ENCODE measurements at places on chromosomes 3 and 15.

DNA sequence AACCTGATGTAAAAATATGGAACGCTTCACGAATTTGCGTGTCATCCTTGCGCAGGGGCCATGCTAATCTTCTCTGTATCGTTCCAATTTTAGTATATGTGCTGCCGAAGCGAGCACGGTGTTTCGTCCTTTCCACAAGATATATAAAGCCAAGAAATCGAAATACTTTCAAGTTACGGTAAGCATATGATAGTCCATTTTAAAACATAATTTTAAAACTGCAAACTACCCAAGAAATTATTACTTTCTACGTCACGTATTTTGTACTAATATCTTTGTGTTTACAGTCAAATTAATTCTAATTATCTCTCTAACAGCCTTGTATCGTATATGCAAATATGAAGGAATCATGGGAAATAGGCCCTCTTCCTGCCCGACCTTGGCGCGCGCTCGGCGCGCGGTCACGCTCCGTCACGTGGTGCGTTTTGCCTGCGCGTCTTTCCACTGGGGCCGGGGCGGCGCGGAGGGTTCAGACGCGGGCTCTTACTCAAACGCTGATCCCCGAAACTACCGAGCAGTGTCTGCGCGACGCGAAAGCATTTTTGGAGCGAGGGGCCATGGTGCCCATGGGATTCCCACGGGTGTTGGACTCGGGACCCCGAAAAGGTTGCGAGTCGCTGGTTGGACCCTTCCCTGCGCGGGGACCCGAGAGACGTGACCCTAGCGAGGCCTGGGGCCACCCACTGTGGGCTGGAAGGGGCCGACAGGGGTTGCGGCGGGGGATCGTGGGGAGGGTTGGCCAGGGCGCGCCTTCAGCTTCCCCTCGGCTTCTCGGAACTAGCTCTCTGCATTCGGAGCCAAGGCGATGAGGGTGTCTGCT is at the start of gene RNU6-1:
Gene RNU6-1 (minus strand): TSS at position 117 of the 820 bp plus-strand sequence.
- peak; percentile 97 for DNase-seq

DNA sequence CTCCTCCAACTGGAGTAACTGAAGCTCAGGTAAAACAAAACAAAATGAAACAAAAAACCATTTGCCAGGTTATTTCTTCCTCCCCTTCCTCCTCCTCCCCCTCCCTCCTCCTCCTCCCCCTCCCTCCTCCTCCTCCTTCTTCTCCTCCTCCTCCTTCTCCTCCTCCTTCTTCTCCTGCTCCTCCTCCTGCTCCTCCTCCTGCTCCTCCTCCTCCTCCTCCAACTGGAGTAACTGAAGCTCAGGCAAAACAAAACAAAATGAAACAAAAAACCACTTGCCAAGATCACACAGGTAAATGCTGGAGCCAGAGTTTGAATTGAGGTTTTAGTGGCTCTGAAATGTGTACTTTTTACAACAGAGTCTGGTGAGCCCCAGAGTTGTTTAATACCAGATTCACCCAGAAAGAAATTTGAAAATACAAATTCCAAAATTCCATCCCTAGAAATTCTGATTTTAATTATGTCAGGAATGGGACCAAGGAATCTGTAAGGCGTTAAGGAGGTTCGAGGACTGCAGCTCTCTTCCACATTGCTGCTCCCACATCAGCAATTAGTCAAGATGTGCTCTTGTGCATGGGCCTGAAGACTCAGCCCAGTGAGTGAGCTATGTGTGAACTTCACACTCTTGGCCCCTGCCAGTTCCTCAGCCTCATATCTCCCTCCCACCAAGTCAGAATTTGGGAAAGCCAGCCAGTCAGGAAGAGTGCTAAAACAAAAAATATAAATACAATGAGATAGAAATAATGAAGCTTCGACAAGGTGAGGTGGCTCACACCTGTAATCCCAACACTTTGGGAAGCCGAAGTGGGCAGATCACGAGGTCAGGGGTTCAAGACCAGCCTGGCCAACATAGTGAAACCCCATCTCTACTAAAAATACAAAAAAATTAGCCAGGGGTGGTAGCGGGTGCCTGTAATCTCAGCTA is 31.6 kb upstream of the ZNF770 start:
- DNase-seq = no peak

DNA sequence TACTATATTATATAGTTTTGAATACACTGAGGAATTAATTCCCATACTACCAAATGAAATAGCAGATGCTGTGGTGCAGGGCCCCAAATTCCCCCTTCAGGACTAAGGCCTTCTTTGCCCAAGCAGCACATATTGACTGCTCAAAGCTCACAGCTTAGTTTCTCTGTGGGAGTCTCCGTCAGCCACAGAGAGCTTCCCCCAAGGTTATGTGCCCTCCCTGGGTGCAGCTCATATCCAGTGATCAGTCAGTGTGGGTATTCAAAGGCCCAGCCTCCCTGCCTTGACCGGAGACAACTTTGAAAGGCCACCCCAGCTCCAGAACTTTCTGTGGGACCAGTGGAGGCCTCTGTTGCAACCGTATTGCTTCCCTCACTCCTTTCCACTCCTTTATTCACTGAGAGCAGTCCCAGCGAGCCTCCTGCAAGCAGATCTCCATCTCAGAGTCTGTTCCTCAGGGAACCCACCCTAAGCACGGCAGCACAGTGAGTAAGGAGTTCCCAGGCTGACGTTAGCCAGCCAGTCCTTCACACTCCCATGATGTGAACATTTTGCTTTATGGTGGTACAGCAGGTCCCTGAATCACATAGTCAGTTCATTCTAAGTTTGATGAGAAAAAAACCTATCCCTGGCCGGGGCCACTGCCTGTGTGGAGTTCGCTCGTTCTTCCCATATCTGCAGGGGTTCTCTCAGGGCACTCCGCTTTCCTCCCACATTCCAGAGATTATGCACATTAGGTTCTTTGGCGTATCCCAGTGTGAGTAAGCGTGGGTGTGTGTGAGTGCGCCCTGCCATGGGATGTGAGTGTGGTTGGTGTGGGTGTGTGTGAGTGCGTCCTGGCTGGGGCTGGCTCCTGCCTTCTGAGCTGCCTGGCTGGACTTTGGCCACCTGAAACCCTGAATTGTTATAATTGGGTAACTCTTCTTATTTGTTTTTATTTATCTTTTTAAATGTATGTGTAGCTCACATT is 64.4 kb upstream of the PPARG start:
- no peak for DNase-seq

DNA sequence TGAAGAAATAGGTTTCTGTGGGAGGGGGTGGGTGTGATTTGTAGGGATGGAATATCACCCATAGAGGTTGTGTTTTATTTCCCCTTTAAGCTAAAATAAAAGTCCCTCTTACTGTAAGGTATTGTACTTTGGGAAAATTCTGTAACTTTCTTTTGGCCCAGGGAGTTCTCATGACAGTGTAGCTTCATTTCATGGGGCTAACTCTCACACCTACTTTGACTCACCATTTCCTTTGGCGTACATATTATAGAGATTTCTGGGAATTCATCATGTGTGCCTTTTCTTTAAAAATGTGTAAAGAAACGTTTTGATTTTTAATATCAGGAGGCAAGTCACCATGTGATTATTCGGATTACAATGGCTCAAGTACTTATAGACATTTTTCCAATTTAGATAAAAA is 477.7 kb upstream of the CFAP20DC start:
- no peak for DNase-seq

DNA sequence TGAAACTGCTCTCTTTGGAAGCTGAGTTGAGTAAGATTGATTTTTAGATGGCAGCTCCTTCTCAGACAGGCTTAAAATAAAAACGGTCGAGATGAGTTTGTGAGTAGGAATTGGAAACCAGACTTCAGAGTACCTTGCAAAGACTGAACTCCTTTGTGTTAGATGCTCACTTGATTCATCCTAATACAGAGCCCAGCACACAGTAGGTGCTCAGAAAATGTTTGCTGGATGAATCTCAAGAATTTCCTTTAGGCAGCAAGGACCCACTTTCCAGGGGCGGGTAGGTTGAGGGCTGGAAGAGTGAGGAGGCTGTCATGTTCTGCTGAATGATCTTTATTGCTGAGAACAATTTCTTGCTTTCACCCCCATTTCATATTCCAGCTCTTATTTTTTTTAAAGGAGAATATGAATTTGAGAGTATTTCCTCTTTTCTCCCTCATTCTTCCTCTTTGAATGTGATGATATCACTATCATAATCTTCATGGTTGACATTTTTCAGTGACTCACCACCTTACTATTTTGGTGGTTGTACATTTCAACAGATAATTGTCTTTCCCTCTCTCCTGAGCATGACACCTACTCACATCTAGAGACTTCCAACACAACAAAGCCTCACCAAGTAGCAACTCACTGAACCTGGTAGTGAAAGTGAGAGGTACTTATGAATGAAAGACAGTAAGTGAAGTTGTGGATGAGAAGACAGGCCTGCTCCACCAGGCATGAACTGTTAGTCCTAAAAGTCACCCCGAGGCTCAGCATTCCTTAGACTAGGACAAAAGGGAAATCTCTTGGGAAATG is 113.3 kb downstream of the PDCD6IP start:
- DNase-seq = no peak

DNA sequence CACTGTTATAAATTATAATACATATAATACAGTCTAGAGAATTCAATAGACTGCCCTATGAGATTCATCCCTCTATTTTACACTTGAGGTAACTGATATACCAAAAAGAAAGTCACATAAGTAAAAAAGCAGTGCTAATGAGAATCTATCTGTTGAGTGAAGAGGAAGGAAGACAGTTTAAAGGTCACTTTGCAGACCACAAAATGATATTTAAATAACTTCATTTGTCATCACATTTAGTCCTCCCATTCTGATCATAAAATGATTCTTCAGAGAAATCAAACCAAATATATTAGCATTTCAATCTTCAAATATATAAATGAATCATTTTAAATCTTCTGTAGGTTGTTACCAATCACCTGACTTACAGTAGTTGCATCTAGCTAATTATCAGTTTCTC is 60.5 kb upstream of the CCDC50 start:
- DNase-seq = no peak

DNA sequence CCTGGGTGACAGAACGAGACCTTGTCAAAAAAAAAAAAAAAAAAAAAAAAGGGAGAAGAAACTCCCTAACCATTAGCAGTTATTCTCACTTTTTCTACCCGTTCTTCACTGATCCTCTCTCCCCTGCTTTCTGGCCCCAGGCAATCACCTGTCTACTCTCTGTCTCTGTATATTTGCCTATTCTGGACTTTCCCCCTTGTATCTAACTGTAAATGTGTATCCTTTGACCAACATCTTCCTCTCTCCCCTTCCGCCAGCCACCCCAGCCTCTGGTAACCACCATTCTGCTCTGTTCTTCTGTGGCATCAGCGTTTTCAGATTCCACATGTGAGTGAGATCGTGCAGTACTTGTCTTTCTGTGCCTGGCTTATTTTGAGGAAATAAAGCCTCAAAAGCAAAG is 6.9 kb downstream of the CYFIP1 start:
- DNase-seq = no peak

- DNase-seq = no peak
Measured at GRCh38 chr15:33111041-33111451, 83.5 kb downstream of the FMN1 start.

DNA sequence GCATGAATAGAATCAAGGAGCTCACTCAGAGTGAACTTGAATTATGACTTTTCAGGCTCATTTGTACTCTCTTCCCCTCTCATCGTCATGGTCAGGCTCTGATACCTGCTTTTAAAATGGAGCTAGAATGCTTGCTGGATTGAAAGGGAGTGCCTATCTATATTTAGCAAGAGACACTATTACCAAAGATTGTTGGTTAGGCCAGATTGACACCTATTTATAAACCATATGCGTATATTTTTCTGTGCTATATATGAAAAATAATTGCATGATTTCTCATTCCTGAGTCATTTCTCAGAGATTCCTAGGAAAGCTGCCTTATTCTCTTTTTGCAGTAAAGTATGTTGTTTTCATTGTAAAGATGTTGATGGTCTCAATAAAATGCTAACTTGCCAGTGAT is 9.6 kb downstream of the CCNDBP1 start:
- DNase-seq = no peak

DNA sequence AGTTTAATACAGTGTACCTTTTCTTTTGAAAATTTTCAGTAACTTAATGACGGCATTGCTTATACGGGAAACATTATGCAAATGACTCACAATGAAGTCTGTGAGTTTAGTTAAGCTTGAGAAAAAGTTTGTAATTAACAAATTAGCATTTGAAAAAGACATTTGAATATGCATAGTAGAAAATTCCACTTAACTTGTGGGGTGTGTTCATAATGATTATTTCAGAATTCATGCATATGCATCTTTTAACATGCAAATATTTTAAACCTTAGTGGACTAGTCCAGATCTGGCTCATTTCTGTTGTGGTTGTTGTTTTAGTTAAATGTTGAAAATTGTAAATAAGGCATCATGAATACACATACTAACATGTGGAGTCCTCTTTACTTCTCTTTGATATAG is 239.4 kb downstream of the ROBO2 start:
- no peak for DNase-seq

DNA sequence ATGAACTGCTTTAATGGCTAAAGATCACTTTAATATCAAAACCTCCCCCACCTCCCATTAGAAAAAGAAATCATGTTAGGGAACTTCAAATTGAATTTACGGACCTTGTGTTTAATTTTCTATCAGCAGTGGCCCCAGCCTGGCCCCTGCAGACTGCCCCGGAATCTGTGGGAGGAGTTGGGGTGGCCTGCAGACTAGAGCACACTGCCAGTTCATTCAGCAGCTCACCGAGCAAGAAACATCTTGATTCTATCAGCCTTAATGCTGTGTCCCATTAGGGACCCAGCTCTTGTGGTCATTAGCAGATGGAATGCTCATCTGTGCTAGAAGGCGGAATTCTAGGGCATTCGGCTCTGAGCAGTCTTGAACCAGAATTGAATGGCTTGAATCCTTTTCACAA is 54.2 kb downstream of the FLNB start:
- DNase-seq = no peak

DNA sequence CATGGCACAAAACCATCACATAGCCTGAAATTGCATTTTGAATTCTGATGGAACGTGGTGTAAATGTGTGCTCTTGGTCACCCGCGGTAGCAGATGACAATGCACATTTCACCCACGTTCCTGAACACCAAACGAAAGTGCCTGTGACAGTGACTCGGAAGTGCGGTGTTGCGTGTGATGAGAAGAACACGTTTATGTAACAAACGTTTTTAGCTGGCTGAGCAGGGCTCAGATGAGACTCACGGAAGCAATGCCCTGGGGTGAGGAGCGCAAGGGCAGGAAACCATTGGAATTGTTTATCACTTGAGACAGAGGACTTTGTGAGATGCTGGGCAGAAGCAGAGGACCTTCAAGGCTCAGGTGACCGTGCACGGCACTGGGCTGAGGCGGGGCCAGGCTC is 449.2 kb upstream of the CFAP20DC start:
- DNase-seq = no peak

- DNase-seq = no peak
Measured at GRCh38 chr15:39403640-39404117, 177.2 kb upstream of the THBS1 start.

- no peak for DNase-seq
Measured at GRCh38 chr3:88912294-88912877, 195.0 kb upstream of the EPHA3 start.

DNA sequence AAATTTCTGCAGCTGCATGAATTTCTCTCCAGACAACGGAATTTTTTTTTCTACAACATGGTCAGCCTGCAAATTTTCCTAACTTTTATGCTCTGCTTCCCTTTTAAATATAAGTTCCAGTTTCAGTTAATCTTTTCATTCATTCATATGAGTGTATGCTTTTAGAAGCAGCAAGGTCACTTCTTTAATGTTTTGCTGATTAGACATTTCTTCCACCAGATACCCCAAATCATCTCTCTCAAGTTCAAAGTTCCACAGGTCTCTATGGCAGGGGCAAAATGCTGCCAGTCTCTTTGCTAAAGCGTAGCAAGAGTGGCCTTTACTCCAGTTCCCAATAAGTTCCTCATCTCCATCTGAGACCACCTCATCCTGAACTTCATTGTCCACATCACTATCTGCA is 205.6 kb upstream of the GRM7 start:
- DNase-seq = no peak
